ENCODE measurements at places on chromosomes 6 and 20. TPM values are rescaled to one million over a fixed set of nuclear protein-coding genes. Genes with fewer than 3 reads are reported as not detected.

DNA sequence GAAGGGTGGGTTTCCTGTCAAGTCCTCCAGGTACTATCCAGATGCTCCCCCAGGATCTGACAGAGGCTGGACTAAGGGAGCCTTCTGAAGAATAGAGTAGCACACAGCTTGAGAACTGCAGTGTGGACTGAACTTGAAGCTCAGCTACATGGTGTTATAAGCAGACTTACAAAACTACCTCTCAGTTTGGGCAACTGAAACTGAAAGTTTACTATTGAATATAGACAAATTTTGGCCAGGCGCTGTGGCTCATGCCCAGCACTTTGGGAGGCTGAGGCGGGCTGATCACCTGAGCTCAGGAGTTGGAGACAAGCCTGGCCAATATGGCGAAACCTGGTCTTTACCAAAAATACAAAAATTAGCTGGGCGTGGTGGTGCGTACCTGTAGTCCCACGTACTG is 348.5 kb downstream of the PLCB1 start:
- DNase-seq, result no peak

- DNase-seq, result no peak
Measured at GRCh38 chr20:21214431-21214830, 88.5 kb downstream of the KIZ start.

The SLC26A8 gene
- total RNA-seq, result not detected

DNA sequence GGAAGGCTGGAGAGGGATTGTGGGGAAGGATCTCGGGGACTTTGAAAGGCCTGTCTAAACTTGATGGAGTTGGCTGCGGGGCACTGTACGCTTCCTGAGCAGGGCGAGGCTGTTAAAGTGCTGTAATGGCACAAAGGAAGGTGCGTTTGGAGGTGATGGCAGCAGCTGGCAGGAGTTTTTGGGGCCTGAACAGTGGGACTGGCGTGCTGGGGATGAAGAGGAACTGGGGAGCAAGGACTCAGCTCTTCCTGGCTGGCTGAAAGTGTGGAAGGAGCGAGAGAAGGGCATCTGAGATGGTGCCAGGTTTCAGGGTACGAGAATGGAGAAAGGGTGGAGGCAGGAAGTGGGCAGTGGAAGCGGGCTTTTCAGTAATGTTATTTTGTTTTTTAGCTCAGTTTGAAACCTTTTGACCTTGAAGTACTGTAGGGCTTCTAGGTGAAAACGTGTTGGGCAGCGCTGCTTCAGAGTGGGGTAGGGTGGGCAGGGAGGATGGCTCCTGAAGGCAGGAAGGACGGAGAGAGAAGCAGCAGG is 8.0 kb downstream of the TMEM181 start:
- no peak for DNase-seq
